ENCODE measurements at places on chromosomes 5 and 9.

DNA sequence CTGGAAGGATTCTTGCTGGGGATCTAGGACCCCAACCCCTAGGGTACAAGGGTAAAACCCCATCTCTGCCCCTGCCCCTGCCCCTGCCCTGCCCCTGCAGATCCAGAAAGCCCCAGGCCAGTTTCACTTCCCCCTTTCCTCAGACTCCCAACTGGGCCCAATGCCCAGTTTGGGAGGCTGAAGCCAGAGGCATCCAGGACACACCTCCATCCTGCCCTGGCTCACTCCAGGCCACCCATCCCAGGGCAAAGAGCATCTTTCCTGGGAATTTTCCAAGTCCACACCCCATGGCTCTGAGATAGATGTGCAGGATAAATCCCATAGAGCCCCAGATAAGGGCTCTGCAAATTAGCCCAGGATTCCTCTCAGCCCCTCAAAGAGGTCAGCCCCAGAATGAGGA lies 17.4 kb downstream of the CNTFR start:
- DNase-seq: no peak

DNA sequence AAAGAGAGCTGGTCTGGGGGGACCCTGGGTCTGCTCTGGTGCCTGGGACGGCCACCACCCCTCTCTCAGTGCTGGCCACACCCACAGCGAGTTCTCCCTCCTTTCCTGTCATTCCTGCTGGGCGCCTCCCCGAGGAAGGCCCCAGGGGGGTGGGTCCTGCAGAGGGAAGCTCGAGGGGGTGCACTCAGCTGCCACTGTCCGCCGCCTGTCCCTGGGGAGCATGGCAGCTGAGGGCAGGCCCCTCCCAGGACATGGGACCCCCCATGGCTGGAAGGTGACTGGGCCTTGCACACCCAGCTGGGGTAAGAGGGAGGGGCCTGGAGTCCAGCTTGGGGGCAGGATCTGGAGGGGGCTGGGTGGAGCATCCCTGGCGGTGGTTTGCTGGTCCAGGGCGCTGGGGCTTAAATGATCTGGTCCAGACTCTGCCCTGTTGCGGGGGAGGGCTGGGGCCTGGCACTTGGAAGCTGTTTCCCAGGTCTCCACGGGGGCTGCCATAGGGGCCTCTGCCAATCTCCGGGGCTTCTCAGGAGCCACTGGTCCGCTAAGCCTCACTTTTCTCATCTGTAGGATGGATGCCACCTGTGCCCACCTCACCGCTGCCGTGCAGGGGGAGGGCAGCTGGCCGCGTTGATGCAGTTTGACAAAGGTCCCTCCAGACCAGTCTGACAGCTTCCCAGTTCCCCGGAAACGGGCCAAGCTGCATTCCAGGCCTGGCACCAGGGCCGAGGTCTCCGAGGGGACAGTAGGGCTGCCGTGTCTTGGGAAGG lies 6.0 kb upstream of the SLC2A6 start:
- no peak for DNase-seq

GRCh38 chr5:98301547-98301946 lies 471.9 kb upstream of the RGMB start:
- no peak for DNase-seq

DNA sequence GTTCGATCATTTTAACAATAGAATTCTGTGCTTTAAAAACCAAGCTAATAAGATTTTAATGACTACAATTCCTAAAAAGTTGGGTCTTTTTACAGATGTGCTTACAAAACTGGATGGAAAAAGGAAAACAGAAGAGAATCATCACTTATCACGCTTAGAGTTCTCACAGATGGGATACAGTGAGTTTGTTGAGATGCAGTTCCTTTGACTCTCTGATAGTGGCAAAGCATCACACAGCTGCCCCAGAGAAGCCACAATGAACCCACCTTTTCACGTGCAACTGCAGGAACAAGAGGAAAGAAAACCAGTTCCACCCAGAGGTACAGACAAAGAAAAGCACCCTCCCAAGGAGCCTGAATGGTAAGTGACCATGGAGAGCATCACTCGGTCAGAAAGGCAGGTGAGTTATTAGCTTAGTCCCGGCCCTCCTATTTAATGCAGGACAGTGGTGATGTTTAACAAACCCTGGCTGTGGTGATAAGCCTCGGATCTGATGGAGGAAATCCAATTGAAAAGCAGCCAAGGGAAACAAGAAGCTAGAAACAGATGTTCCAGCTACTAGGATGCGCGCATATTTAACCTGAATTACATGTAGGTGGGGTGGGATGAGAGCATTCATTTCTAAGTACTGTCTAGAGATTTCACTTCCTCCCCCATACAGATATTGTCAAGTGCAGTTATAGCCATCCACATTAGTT lies 167.7 kb downstream of the TARS1 start:
- no peak for DNase-seq

Data from brain pericyte (primary cell).